Heart left ventricle (tissue), 16 donors: ENCODE measurements at places on chromosomes 12 and 14.

DNA sequence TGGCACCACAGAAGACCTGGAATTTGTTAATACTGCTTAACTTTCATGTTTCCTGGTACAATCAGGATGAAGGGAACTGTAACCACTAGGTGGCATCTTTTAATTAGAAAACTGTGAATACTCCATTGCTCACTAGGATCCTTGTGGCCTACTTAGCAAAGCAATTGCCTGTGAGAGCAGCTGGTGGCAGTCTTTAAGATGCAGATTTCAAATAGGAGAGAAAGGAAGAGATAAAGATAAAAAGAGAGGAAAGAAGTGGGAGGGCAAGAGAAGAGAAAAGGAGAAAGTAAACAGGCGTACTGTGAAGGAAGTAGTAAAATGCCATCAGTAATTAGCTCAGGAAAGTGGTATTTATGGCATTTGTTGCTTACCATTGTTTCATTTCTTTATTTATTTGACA, 114.5 kb downstream of the RAD51B start:
- no peaks in the 10 kb centered on the region for H3K36me3 ChIP-seq
- H3K4me3 ChIP-seq = no peak overlapping the region
- no peaks in the 10 kb centered on the region for H3K4me1 ChIP-seq
- peak; percentile 30 for DNase-seq

- no peak overlapping the region for H3K4me3 ChIP-seq
- H3K27me3 ChIP-seq = no peaks in the 10 kb centered on the region
- peaks cover 8% of the 10 kb centered on the region for H3K4me1 ChIP-seq
- no peak for DNase-seq
- H3K36me3 ChIP-seq = no peaks in the 10 kb centered on the region
Measured at GRCh38 chr14:24818058-24818822, 184.2 kb upstream of the GZMB start.

DNA sequence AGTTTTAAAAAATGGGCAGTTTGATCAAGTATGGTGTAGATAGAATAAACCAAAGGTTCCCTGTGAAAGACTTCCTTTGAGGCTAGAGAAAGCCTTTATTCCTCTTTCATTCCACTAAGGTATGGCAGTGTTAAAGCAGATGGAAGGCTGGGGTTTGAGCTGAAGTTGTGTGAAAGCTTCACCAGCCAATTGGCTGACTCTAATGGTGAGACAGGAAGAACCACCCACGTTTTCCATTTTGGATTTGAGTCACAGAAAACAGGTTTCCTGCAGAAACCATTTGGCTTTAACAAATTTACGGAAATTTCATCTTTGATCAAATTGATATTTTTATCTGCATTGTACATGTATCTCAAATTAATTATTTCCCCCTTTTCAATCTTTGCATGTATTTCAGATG, 455.0 kb downstream of the PCNX1 start:
- H3K4me3 ChIP-seq = no peak overlapping the region
- no peaks in the 10 kb centered on the region for H3K36me3 ChIP-seq

DNA sequence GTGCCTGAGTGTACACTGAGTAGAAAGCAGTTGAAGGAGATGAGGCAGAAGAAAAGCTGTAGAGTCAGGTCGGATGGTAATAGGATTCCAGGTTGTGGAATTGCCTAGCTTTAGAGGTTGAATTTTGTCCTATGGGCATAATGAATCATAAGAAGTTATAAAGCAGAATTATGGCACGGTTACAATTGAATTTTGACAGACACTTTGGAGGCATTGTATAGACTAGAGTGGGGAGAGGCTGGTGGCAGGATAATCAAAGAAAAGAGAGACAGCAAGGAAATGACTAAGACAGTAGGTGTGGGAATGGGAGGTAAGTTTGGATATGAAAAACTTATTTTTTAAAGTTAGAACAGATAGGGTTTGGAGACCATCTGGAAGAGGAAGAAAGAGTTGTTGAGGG, 102.6 kb downstream of the NTN4 start:
- no peak overlapping the region for H3K27ac ChIP-seq
- no peak for DNase-seq
- H3K4me3 ChIP-seq = no peak overlapping the region
- no peaks in the 10 kb centered on the region for H3K4me1 ChIP-seq

- H3K4me3 ChIP-seq = no peak overlapping the region
- H3K36me3 ChIP-seq = no peaks in the 10 kb centered on the region
- no peak for DNase-seq
Measured at GRCh38 chr12:89206390-89206789, 145.9 kb downstream of the DUSP6 start.

DNA sequence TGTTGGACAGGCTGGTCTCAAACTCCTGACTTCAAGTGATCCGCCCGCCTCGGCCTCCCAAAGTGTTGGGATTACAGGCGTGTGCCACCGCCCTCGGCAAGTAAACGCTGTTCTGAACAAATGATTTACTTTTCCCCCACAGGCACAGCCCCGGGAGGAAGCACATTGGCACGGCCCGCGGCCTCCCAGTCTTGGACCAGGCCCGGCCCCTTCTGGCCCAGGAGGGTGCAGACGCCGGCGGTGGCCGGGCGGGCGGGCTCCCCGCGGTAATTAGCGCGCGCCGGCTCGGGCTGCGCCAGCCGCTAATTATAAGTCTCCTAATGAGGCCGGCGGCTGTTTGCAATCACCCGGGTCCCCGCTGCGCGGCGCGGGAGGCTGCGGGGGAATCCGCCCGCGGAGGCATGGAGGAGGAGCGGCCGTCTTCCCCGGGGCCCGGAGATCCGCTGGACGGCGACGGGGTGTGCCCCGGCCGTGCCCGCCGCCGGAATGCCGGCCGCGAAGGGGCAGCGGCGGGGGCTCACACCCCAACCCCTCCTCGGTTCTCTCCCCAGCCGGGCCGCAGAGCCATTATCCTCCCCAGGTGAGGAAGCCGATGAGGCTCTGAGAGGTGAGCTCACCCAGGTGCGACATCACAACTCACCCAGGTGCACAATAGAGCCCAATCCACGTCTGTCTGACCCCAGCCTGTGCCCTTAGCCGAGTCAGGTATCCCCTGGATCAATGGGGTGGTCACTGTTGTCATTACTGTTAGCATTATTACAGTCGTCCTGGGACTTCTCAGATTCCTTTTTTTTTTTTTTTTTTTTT, 3.3 kb upstream of the POP5 start:
- peak overlapping the region; percentile 49 for H3K4me3 ChIP-seq
- no peak overlapping the region for H3K27ac ChIP-seq
- peaks cover 3% of the 10 kb centered on the region for H3K36me3 ChIP-seq

DNA sequence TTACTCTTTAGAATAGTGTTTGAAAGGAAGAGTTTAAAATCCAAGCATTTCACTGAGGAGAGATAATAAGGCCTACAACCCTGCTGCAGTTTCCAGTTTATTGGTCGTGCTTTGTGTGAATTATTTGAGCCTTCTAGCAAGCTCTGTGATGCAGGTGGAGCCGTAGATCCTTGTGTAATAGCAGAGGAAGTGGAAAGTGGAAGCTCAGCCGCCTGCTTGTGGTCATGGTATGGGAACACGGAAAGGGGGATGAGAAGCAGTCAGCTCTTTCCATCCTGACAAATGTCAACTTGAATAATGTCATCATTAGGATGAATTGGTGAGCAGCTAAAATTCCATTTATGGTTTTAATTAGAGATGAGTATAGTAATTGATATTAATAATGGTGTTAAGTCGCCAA, 29.1 kb downstream of the SYNE2 start:
- H3K36me3 ChIP-seq = no peaks in the 10 kb centered on the region
- DNase-seq = no peak
- peaks cover 24% of the 10 kb centered on the region for H3K4me1 ChIP-seq
- H3K27me3 ChIP-seq = no peaks in the 10 kb centered on the region
- H3K27ac ChIP-seq = no peak overlapping the region
- H3K4me3 ChIP-seq = no peak overlapping the region

GRCh38 chr12:131141514-131141913, 187.8 kb downstream of the ADGRD1 start:
- peaks cover 37% of the 10 kb centered on the region for H3K36me3 ChIP-seq
- H3K27me3 ChIP-seq = no peaks in the 10 kb centered on the region
- no peak for DNase-seq

DNA sequence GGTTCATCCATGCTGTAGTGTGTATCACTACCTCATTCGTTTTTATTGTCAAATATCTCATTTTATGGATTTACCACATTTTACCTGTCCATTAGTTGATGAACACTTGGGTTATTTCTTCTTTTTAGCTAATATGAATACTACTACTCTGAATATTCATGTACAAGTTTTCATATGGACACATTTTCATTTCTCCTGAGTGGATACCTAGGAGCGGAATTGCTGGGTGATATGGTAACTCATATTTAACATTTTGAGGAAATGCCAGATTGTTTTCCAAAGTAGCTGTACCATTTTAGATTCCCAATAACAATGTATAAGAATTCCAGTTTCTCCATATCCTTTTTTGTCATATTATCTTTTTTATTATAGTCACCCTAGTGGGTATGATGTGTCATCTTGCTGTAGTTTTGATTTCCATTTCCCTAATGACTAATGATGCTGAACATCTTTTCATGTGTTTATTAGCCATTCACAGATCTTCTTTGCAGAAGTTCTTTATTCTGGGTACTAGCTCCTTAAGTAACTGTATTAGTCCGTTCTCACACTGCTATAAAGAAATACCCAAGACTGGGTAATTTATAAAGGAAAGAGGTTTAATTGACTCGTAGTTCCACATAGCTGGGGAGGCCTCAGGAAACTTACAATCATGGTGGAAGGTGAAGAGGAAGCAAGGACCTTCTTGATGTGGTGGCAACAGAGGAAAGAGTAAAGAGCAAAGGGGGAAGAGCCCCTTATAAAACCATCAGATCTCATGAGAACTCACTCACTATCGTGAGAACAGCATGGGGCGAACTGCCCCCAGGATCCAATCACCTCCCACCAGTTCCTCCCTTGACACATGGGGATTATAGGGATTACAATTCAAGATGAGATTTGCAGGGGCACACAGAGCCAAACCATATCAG, 11.9 kb downstream of the NRDE2 start:
- no peaks in the 10 kb centered on the region for H3K4me1 ChIP-seq
- no peak overlapping the region for H3K4me3 ChIP-seq
- H3K36me3 ChIP-seq = peaks cover 29% of the 10 kb centered on the region
- H3K27me3 ChIP-seq = no peaks in the 10 kb centered on the region
